Fibroblast of gingiva (primary cell): ENCODE measurements at places on chromosomes 7 and 10.

- DNase-seq = no peak
These were observed 19.9 kb downstream of the ACSL5 start for GRCh38 chr10:112393827-112394226.

DNA sequence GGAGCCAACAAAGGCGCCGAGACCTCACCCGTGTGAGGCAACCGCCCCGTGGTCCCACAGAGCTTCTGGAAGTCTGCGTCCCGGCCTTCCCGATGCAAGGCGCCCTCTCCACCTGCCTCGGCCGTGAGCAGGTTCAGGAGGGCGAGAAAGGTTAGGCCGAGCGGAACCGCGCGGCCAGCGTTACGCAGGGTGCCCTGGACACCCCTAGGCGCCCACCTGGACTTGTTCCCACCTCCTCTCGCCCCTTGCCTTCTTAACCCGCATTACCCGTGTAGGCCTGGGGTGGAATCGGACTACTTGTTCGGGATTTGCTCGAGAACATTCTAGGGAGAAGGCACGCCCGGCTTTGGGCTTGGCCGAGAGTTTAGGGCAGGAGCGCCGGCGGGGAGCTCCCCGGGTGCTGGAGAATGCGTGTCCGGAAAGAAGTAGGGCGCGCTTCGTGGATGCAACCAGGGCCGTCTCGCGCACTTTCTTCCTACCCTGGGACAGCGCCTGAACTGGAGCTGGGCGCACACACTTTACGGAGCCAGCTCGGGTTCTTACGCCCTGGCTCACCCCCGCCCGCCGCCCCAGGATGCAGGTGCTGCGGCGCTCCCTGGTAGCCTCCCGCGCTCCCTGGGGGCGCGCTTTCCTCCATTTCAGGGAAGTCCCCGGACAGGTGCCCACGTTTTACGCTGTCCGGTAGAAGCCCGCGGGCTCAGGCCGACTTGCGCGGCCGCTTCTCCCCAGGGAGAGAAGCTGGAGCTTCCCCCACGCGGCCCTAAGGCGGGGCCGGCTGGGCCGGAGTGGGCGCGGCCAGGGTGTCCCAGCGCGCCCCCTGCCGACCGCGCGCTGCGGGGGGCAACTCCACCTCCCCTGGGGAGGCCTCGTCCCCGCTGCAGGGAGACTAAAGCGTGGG, 74.5 kb downstream of the INSIG1 start:
- DNase-seq = no peak

DNA sequence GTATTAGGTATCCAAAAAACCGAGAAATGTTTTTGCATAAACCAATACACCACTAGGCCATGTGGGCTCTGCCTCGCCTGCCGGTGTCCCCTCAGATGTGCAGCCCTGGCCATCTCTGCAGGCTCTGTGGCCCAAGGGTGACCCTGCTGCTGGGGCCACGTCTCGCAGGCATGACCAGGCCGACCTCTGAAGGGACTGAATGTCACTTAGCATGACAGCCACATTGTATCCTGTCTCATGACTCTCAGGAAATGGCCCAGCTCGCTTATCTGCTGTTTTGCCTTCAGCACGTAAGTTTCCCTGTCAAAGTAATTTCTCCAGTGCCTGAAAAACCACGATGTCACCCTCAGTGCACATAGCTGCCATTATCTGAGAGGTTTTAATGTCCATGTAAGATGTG, 49.5 kb upstream of the ZNF32 start:
- DNase-seq = no peak

GRCh38 chr10:110209454-110209925, 2.1 kb downstream of the MXI1 start:
- DNase-seq = peak; percentile 25

- DNase-seq = no peak
These were observed 69.9 kb upstream of the LRRC4 start for GRCh38 chr7:128100949-128101713.

- DNase-seq = no peak
These were observed 77.8 kb upstream of the MGMT start for GRCh38 chr10:129389194-129389593.
